ENCODE measurements at places on chromosomes 2 and 18.

DNA sequence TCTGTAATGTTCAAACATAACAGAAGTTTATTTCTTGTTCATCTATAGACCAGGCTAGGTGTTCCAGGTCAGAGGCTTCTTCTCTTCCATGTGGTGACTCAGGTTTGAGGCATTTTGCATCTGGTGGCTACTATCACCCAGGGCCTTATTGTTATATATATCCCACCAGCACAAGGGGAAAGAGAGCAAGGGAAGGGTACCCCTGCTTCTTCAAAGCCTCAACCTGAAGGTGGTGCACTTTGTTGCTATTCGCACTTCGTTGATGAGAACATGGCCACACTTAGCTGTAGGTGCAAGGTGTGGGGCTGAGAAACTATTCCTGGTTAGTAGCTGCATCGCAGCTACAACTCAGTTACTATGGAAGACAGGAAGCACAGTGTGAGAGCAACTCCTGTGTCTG, 27.4 kb upstream of the SLC3A1 start:
- DNase-seq, result no peak

DNA sequence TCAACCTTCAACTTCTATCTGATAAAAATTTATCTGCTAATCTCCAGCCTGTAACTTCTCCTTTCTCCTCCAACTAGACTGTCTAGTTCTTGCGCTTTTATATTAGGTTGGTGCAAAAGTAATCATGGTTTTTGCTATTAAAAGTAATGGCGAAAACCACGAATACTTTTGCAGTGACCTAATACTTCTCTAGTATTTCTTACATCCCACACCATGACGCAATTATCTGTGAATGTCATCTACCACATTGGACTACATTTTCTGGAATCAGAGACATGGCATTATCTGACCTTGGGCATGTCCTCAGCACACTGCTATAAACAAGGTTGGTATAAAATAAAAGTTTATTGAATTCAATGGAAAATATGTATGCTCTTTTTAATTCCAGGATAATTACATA, 370.2 kb upstream of the LYPD1 start:
- no peak for DNase-seq

DNA sequence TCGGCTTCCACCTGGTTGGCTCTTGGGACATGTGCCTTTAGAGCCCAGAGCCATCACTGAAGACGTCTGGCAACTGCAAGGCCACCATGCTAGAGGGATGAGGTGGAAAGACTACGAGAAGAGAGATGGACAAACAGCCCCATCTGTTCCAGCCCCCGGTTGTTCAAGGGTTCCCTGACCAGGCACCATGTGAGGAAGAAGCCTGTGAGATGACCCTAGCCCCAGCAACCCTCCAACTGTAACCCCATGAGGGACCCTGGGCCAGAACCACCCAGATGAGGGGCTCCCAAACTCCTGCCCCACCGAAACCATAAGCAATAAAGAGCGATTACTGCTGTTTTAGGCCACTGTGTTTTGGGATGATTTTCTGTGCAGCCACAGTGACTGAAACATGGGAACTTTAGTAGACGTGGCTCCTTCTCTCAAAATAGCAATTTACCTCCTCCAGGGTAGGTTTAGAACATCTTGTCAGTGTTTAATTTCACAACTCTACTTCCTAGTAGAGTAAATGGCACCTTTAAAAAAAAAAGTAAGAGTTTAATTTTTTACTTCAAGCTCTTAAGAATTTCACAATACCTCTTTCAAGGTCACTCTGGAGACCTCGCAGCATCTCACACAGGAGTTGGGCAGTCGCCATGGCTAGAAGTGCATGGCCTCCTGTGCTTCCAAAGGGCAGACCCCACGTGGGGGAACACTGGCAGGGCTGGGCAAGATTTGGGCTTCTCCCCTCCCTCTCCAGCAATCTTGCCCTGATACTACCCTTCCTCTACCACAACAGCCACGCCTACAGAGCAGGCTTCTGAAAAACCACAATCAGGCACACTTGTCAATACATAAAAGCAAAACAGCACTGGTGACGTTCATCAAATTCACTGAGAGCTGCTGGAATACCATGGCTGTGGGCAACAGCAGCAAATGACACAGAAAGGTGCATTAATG, 48.8 kb downstream of the TMEM163 start:
- peak; percentile 45 for DNase-seq

GRCh38 chr2:157902692-157903091, 26.6 kb upstream of the ACVR1 start:
- no peak for DNase-seq

DNA sequence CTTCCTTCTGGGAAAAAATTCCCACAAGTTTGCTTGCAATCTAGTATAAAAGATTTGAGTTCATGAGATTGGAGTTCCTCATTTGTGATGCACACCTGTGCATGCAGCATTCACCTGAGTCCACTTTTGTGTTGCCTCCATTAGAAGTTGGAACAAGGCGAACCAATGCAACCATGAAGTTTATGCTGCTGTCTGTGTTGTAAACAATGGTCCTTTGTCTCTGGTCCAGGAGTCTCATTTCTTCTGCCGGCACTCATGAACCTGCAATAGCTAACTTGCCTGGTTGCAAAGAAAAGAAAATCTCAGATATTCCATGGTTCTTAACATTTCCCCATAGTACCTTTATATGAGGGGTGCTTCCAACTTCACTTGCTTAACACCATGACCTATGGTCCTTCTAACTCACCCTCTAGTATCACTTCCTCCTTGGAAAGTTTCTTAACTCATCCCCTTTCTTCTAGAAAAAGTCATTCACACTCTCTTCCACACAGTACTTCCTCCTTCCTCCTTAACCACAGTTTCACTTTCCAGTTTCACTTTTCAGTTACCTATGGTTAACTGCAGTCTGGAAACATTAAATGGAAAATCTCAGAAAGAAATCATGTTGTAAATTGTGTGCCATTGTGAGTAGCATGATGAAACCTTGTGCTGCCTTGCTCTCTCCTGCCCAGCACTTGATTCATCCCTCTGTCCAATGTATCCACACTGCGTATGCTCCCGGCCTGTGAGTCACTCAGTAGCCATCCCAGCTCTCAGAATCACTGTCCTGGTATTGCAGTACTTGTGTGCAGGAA, 128.8 kb upstream of the TRIB2 start:
- DNase-seq, result no peak

DNA sequence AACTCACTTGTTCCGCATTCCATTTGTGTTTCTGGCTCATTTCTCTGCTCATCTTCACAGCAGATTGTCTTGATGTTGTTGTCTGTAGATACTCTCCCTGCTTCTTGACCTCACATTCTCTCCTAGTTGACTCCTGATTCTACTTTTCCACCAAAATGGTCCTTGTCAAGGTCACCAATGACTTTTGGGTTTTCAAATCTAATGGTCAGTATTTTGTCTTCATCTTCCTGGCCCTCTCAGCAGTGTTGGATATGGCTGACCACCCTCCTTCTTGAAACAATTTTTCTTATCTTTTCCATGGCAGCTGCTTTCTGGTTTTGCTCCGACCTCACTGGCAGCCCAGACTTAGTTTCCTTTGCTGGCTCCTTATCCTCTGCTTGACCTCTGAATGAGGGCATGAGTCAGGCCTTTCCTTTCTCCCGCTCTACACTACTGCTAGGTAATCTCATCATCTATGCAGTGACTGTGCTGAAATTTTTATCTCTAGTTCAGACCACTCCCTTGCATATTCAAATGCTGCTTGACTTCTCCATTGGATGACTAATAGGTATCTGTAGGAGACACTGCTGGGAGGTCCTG, 386.6 kb upstream of the SPRED2 start:
- DNase-seq, result no peak
